ENCODE measurements at places on chromosomes 11 and 22.
A peak's percentile ranks its signal among the peaks of the same experiment; 100 is the strongest.

DNA sequence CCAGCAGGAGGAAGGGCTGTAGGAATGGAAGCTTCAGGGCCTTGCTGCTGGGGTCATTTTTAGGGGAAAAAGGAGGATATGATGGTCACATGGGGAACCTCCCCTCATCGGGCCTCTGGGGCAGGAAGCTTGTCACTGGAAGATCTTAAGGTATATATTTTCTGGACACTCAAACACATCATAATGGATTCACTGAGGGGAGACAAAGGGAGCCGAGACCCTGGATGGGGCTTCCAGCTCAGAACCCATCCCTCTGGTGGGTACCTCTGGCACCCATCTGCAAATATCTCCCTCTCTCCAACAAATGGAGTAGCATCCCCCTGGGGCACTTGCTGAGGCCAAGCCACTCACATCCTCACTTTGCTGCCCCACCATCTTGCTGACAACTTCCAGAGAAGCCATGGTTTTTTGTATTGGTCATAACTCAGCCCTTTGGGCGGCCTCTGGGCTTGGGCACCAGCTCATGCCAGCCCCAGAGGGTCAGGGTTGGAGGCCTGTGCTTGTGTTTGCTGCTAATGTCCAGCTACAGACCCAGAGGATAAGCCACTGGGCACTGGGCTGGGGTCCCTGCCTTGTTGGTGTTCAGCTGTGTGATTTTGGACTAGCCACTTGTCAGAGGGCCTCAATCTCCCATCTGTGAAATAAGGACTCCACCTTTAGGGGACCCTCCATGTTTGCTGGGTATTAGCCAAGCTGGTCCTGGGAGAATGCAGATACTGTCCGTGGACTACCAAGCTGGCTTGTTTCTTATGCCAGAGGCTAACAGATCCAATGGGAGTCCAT, 14.1 kb downstream of the IL10RA start:
- H3K27me3 ChIP-seq = no peaks in the 10 kb centered on the region
- H3K27ac ChIP-seq = no peak overlapping the region
- H3K4me1 ChIP-seq = peaks cover 4% of the 10 kb centered on the region
- H3K4me3 ChIP-seq = no peak overlapping the region

DNA sequence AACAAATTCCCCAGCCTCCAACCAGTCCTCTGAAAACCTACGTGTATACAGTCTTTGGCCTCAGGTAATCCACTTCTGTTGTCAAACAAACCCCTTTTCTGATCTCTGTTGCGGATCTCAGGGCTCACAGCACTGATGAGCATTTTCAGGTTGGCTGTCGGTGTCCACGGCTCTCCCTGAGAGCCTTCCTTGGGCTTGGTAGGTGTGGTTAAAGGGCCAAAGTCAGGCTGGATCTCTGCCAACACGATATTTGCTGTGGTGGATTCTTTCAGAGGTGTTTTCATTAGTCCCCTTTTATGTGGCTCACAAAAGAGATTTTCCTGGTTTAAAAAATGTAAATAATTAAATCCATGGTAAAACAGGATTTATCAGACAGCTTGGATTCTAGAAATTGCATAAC, 2.9 kb downstream of the E2F8 start:
- no peaks in the 10 kb centered on the region for H3K27me3 ChIP-seq
- no peak for DNase-seq
- H3K4me1 ChIP-seq = peaks cover 12% of the 10 kb centered on the region
- no peak overlapping the region for H3K27ac ChIP-seq

- H3K4me3 ChIP-seq = peak within 1 kb of the TSS; percentile 97
- H3K27me3 ChIP-seq = no peaks in the 10 kb centered on the region
- peak; percentile 67 for DNase-seq
- H3K27ac ChIP-seq = peak within 1 kb of the TSS; percentile 72
Measured at GRCh38 chr22:43142880-43143562, at the start of gene MCAT. MCAT (minus strand) TSS chr22:43143398; CDS start chr22:43143348, 50 bp downstream.

DNA sequence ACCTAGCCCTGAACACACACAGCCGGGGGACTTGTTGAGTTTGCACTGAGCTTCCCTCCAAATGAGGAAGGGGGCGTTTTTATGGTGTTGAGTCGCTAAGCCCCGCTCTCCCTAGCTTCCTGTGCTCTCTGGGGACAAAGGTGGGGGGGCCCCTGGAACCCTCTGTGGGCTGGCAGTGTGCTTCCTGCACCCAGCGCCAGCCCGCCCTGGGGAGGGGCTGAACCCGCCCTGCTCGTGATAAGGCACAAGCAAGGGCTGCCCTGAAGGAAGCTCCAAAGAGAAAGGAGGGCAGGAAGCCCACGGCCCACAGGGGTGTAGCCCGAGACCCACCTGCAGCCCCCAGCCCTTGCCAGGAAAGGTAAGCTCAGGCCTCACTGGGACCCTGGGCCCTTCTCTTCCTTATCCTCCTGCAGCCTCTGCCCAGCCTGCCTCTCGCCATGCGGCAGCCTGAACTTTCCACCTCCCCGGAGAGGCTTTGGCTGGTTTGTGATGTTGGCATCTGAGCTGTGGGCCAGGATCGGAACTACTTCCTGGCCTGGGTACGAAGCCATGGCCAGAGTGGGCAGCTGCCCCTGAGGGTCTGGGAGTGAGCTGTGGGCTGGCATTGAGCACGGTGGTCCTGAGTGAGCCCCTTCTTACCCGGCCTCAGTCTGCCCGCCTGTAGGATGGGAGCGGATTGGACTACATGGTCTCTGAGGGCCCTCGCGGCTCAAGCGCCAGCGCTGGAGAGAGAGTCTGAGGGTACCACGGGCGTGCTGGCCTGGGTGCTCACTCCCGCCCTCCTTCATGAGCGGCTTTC, at the start of gene FERMT3:
FERMT3 (plus strand) TSS at position 265 of the 799 bp plus-strand sequence. CDS start 644 bp downstream, outside the sequence.
- no peak for DNase-seq
- H3K36me3 ChIP-seq = peaks cover 73% of the 10 kb centered on the region
- peaks cover 12% of the 10 kb centered on the region for H3K4me1 ChIP-seq
- H3K27ac ChIP-seq = peak within 1 kb of the TSS; percentile 86
- no peaks in the 10 kb centered on the region for H3K27me3 ChIP-seq

- H3K36me3 ChIP-seq = peaks cover 11% of the 10 kb centered on the region
- H3K27me3 ChIP-seq = no peaks in the 10 kb centered on the region
- no peak overlapping the region for H3K4me3 ChIP-seq
- H3K27ac ChIP-seq = peak overlapping the region; percentile 27
- peaks cover 69% of the 10 kb centered on the region for H3K4me1 ChIP-seq
Measured at GRCh38 chr11:122701143-122701542, 45.6 kb downstream of the UBASH3B start.

DNA sequence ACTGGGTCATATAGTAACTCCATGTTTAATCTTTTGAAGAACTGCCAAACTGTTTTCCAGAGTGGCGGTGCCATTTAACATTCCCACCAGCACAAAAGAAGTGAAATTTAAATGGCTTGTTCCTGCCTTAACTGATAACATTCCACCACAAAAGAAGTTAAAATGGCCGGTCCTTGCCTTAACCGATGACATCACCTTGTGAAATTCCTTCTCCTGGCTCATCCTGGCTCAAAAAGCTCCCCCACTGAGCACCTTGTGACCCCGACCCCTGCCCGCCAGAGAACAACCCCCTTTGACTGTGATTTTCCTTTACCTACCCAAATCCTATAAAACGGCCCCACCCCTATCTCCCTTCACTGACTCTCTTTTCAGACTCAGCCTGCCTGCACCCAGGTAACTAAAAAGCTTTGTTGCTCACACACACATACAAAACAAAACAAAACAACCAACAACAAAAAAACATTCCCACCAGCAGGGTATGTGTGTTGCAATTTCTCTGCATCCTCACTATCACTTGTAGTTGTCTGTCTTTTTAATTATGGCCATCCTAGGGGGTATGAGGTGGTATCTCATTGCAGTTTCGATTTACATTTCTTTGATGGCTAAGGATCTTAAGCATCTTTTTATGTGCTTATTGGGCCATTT, 109.0 kb downstream of the FAR1 start:
- no peaks in the 10 kb centered on the region for H3K36me3 ChIP-seq
- H3K27me3 ChIP-seq = no peaks in the 10 kb centered on the region
- no peak overlapping the region for H3K27ac ChIP-seq
- no peak overlapping the region for H3K4me3 ChIP-seq
- no peak for DNase-seq
